ENCODE measurements at places on chromosomes 12 and 14. TPM values are rescaled to one million over a fixed set of nuclear protein-coding genes. Genes with fewer than 3 reads are reported as not detected.

- DNase-seq, result no peak
- no peak overlapping the region for H3K4me3 ChIP-seq
- H3K36me3 ChIP-seq, result peaks cover 11% of the 10 kb centered on the region
- H3K27me3 ChIP-seq, result no peaks in the 10 kb centered on the region
- H3K4me1 ChIP-seq, result peaks cover 45% of the 10 kb centered on the region
These were observed 44.9 kb downstream of the CYP46A1 start for GRCh38 chr14:99728981-99729451.

GRCh38 chr12:879641-880040 lies 69.9 kb downstream of the RAD52 start:
- H3K27ac ChIP-seq, result no peak overlapping the region
- no peaks in the 10 kb centered on the region for H3K27me3 ChIP-seq
- no peaks in the 10 kb centered on the region for H3K4me1 ChIP-seq
- H3K4me3 ChIP-seq, result no peak overlapping the region
- peaks cover 35% of the 10 kb centered on the region for H3K36me3 ChIP-seq

DNA sequence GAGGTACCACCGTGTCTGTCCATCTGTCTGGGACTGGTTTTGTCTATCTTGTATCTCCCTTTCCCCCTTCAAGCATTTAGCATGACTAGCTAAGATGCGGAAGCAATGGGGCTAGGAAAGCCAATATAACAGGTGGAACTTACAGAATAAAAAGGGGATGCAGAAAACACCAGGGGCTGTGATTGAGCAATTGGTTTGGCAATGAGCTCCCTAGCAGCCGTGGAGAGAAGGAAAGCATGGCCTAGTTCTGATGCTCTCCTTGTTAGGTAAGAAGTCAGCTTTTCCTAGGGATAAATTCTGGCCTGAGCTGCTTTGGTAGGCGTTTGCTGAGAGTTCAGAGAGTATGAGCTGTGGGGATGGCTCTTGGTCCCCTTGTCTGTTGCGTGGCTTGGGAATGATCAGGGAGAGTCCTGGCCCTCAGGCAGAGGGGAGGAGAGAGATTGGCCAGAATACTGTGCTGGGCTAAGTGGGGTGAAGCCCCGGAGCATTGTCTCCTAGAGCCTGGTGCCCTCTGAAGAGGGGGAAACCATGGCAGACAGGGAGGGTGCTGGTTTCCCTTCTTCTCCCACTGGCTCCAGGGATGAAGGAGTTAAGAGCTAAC lies 7.1 kb downstream of the SETD1B start:
- DNase-seq, result no peak
- peaks cover 56% of the 10 kb centered on the region for H3K4me1 ChIP-seq
- H3K4me3 ChIP-seq, result peak overlapping the region; percentile 56
- H3K27ac ChIP-seq, result no peak overlapping the region
- peaks cover 92% of the 10 kb centered on the region for H3K36me3 ChIP-seq
- H3K27me3 ChIP-seq, result no peaks in the 10 kb centered on the region

- no peaks in the 10 kb centered on the region for H3K27me3 ChIP-seq
- H3K4me1 ChIP-seq, result peaks cover 34% of the 10 kb centered on the region
- no peak overlapping the region for H3K4me3 ChIP-seq
- no peak for DNase-seq
- H3K36me3 ChIP-seq, result no peaks in the 10 kb centered on the region
These were observed 2.9 kb upstream of the EMP1 start for GRCh38 chr12:13193505-13194231.

GRCh38 chr12:46874642-46875041 lies 48.8 kb upstream of the SLC38A4 start:
- no peak overlapping the region for H3K27ac ChIP-seq
- no peaks in the 10 kb centered on the region for H3K36me3 ChIP-seq
- no peaks in the 10 kb centered on the region for H3K4me1 ChIP-seq
- no peaks in the 10 kb centered on the region for H3K27me3 ChIP-seq
- no peak overlapping the region for H3K4me3 ChIP-seq
- no peak for DNase-seq

DNA sequence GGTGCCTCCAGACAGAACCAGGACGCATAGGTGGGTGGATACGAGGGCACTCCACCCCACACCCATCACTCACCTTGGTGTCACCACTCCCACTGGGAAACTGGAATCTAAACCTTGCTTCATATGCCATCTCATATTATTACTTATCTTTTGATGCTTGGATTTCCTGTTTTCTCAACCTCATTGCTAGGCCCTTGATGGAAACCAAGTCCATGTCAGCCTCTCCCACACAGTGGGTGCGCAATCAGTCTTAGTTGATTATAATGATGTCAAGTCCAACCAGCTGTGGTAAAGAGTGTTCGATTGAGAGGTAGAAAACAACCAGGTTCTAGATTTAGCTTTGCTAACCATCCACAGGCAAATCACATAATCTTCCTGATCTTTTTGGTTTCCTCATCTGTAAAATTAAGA lies 584 bp upstream of the DDHD1 start:
- H3K4me1 ChIP-seq, result peaks cover 12% of the 10 kb centered on the region

GRCh38 chr12:2364631-2365051 lies 311.9 kb downstream of the CACNA1C start:
- no peak for DNase-seq
- H3K4me1 ChIP-seq, result no peaks in the 10 kb centered on the region
- H3K4me3 ChIP-seq, result no peak overlapping the region
- no peaks in the 10 kb centered on the region for H3K27me3 ChIP-seq
- peaks cover 3% of the 10 kb centered on the region for H3K36me3 ChIP-seq

DNA sequence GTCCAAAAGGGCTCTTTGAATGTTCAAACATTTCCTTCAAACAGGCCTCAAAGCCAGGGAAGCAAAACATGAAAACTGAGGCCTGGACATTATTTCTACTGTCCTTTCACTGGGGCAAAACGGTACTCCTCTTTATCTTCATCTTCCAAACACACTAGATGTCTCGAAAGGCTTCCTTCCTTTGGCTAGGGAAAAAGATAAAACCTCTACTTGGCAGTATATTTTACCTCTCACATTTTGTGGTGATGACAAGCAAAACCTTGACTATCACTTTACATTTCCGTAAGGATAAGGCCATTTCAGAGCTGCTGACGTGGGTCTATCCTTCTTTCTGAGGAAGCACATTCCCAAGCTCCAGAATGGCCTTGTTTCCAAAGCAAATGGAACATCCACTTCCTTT lies 9.9 kb downstream of the STAB2 start:
- H3K36me3 ChIP-seq, result no peaks in the 10 kb centered on the region
- no peaks in the 10 kb centered on the region for H3K27me3 ChIP-seq
- no peak overlapping the region for H3K4me3 ChIP-seq

DNA sequence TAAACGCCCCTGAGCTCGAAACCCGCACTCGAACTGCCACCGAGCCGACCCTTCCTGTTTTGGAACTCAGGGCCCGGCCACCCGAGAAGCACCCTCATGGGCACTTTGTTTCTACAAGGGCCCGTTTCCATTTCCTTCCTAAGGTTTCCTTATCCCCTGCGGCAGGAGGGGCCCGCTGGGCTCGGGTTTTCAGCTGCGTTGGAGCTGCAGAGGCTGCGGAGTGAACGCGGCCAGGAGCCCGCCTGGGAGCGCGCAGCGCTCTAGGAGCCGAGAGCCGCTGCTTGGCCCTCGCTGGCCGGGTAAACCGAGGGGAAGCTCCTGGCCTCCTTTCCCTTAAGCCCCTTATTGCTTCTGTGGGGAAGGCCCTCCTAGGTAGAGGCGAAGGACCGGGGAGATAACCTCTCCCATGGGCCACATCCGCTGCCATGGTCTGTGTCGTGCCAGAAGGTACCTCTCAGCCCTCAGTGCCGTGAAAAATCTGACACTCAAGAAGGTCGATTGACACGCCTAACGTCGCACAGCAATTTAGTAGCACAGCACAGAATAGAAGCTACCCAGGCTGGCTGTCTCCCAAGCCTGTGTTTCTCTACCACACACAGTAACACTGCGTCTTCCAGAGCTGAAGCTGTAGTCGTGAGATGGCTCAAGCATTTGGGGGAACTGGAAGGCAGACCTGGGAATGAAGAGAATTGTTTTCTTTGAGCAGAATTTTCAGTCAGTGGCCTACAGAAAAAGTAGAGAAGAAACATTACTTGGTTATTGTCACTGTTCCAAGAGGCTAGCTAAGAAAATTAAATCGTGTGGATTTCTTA lies 12.9 kb upstream of the CALM1 start:
- H3K4me1 ChIP-seq, result peaks cover 26% of the 10 kb centered on the region
- peak; percentile 91 for DNase-seq
- H3K4me3 ChIP-seq, result peak overlapping the region; percentile 76
- no peaks in the 10 kb centered on the region for H3K27me3 ChIP-seq
- no peaks in the 10 kb centered on the region for H3K36me3 ChIP-seq
- H3K27ac ChIP-seq, result peak overlapping the region; percentile 100

GRCh38 chr14:75068294-75069120 lies 934 bp upstream of the ZC2HC1C start:
- H3K27ac ChIP-seq, result peak overlapping the region; percentile 88
- peaks cover 22% of the 10 kb centered on the region for H3K4me1 ChIP-seq
- no peaks in the 10 kb centered on the region for H3K27me3 ChIP-seq
- DNase-seq, result no peak
- H3K36me3 ChIP-seq, result no peaks in the 10 kb centered on the region

DNA sequence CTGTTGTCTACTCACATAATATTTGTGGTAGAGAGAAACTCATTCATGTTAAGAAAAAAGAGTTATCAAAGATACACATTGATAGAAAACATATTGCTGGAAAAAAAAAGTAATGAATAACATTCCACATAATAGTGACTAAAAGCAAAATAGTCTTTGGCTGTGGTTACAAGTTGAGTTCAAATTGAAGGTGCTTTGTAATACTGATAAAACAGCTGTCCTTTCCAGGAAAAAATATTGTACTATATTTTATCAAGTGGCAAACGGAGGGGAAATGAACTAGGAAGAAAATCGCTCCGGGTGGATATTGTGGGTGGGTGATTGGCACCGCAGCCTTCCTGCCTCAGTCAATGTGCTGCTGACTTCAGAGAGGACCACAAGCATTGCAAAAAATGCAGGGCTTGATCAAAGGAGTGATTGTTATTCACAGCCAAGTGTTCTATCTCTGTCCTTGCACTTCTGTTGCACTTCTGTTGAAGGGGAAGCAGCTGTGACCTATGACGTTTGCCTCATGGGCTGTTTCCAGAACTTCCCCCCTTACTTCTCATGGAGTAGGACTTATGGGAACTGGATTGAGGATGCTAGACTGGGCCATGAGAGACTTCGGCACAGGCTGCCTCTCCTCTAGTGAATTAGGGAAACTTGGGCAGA lies 114.4 kb downstream of the VRK1 start:
- DNase-seq, result no peak
- H3K36me3 ChIP-seq, result no peaks in the 10 kb centered on the region
- H3K27ac ChIP-seq, result peak overlapping the region; percentile 10

DNA sequence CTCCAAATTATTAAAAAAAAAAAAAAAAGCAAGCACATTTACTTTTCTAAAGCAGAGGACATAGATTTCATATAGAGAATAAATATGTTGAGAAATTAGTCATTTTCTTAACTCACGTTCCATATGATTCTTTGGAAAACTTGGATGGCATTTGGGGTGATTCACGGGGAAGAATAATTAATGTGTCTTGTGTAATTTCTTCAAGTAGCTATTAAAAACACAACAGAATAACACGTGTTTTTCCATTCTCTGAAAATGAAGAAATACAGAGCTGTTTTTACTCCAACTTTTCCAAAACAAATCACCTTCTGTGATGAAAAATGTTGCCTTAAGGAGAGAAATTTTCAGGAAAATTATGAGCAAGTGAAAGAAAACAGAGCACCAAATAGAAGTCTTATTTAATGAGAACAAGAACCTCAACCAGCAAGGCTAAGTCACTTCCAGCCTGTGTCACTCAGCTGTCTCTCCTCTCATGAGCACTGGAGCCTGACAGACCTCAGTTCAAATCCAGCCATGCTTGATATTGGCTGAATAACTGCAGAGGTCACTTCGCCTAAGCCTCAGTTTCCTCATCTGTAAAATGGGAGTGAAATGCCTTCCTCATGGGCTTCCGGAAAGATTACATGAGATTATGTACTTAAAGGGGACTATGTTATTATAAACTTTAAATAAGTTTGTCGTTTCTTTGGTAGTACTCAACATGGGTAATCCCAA lies 42.8 kb upstream of the NUAK1 start:
- no peak overlapping the region for H3K27ac ChIP-seq
- H3K4me1 ChIP-seq, result no peaks in the 10 kb centered on the region
- no peaks in the 10 kb centered on the region for H3K27me3 ChIP-seq
- no peak overlapping the region for H3K4me3 ChIP-seq
- no peak for DNase-seq
- H3K36me3 ChIP-seq, result no peaks in the 10 kb centered on the region

- no peak overlapping the region for H3K4me3 ChIP-seq
- DNase-seq, result no peak
- H3K36me3 ChIP-seq, result no peaks in the 10 kb centered on the region
- no peaks in the 10 kb centered on the region for H3K27me3 ChIP-seq
- H3K4me1 ChIP-seq, result no peaks in the 10 kb centered on the region
These were observed 48.2 kb upstream of the MAP3K9 start for GRCh38 chr14:70857496-70857890.

- DNase-seq, result no peak
- no peaks in the 10 kb centered on the region for H3K36me3 ChIP-seq
- peaks cover 2% of the 10 kb centered on the region for H3K4me1 ChIP-seq
- H3K4me3 ChIP-seq, result no peak overlapping the region
- no peaks in the 10 kb centered on the region for H3K27me3 ChIP-seq
These were observed 230.7 kb upstream of the CAND1 start for GRCh38 chr12:67038486-67038885.

DNA sequence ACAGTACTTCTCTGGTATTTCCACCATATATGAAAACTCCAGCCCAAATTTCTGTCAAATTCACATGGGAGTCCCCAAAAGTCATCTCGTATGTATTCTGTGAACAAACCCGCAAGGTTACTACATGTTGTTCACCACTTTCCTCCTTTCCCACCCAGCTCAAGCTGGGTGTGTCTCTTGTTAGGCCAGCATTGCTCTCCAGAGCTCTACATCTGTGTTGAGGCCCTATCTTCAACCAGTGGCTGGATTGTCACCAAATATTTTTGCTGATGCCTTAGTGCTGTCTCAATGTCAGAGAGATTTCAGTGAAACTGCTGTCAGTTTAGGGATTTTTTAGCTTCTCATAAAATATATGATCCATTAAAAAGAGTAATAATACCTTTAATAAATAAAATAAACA lies 230.9 kb downstream of the BTG1 start:
- H3K4me3 ChIP-seq, result no peak overlapping the region
- DNase-seq, result no peak
- H3K27me3 ChIP-seq, result no peaks in the 10 kb centered on the region
- no peak overlapping the region for H3K27ac ChIP-seq
- no peaks in the 10 kb centered on the region for H3K4me1 ChIP-seq
- no peaks in the 10 kb centered on the region for H3K36me3 ChIP-seq

The BDKRB1 gene
- 0.28 TPM for total RNA-seq

The BMAL2 gene
- total RNA-seq, result 31.7 TPM

The EXOC3L4 gene
- not detected for total RNA-seq

The GDF3 gene
- 0.28 TPM for total RNA-seq

The TGFB3 gene
- total RNA-seq, result 114 TPM

The GALC gene
- total RNA-seq, result 53.2 TPM

The SALL2 gene
- 36.9 TPM for total RNA-seq

The LRIG3 gene
- 82.3 TPM for total RNA-seq
